Retinal pigment epithelial cell (primary cell): ENCODE measurements at places on chromosomes 7 and 10.

- no peak for DNase-seq
These were observed 5.5 kb downstream of the FAM3C start for GRCh38 chr7:121390617-121391016.

DNA sequence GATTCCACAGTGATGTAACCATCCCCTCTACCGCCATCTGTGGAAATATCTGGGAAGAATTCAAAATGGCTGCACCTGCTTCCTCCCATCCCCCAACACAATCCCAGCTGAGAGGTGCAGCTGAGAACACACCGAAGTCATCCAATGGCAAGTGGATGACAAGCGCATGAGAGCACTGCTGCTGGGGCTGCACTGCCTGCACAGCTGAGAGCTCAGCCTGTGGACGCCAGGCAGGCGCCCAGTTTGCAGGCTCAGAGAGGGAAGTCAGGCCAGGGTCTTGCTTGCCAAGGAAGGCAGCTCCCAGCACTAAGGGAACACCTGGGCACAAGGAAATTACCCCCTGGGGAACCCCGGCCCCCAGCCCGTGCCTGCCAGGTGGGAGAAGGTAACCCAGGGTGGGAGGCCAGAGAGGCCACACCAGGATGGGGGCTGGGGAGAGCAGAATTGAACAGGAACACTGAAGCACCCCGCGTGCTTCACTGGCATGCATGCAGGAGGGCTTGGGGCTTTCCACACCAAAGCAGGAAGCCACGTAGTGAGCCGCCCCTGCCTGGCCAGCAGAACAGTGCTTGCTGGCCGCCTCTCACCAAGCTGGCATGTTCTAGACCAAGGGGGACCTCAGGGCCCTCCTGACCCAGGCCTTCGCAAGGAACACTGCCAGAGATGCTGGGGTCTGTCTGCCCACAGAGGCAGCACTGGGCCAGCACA lies 46.2 kb downstream of the FAM53B start:
- no peak for DNase-seq

DNA sequence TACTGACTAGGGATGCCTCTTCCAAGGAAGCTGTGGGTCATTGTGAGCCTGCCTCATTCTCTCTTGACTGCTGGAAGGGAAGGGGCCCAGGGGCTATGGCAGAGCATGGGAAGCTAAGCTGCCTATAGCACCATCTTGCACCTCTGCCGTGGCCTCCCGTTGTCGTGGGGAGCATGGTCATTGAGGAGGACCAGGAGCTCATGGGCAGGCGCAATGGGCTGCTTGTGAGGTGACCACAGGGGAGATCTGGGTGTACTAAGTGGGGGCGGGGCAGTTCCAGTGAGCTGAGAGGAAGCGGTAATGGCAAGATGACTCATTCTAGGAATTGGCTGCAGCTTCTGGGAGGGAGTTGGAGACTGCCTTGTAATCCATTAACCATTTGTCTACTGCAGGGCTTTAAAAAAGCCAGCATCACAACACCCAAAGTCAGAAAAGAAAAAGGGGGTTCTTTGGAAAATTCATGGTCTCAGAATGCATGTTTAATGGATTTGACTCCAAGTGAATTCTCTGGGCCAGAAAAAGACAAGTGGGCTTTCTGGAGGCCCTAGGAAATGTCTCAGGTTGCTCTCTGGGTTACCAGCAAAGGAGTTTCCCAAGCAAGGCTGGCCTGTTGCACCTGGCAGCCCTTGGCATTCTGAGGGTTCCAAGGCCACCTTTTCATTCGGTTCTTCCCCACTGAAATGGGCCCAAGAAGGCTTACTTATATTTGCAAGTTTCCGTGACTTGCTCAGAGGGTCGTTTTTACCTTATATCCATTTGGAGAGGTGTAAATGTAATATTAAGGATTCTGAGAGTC lies 3.6 kb downstream of the DUSP5 start:
- DNase-seq = peak; percentile 88

- no peak for DNase-seq
These were observed 345 bp downstream of the COBL start for GRCh38 chr7:51316262-51316665.

- no peak for DNase-seq
These were observed 226.0 kb downstream of the TCF7L2 start for GRCh38 chr10:113175756-113176651.

DNA sequence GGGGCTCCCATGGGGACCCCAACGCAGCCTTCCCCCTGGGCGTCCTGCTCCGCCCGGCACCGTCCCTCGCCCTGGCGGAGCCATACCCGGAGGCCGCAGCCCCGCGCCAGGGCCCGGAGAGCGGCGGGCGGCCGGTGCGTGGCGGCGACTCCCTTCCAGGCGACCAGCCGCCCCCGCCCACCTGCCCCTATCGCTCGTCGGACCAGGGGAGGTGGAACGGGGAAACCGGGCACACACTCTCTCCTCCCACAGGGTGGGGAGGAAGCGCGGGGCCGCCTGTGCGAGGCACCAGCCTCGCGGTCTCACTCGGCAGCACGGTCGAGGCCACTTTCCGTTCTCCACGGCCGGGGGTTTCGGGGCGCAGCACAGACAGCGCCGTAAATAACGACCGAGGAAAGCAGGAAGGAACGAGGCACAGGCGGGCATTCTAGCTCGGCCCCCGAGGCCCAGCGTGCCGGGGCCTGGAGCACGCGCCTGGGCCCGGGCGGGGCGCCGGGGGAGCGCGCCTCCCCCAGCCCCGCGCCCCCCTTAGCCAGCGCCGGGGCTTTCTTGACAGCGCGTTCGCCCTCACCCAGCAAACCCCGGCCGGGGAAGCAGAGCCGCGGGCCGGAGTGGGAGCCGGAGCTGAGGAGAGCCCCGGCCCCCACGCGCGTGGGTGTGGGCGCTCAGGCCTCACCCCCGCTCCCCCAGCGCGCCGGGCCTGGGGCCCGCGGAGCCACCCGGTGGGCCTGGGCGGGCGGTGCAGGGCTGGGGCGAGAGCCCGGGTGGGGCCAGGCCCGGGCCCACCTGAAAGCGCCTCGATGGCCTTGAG lies 936 bp downstream of the IGF2BP3 start:
- no peak for DNase-seq

GRCh38 chr10:129808092-129808983 lies 155.7 kb downstream of the EBF3 start:
- no peak for DNase-seq

DNA sequence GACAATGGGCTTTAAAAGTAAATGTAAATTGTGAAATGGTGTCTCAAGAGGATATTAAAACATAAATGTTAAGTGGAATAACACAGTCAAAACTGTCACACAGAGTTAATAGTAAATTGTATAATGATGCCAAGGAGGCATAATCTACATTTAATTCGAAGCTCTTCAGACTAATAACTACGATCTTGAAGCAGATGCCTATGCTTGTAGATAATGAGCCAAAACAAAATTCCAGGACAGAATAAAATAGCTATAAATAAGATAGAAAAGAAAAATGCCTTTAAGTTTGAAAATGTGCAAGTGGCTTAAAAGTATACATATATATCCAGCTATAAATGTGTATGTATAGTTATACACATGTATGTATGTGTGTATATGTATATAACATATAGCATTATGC lies 17.5 kb downstream of the TWIST1 start:
- DNase-seq = no peak
